Substantia nigra (tissue), 51 donors: ENCODE measurements at places on chromosomes 13 and 19.

- no peak for DNase-seq
Observed at GRCh38 chr19:3788996-3789778, 3.0 kb upstream of the MATK start.

GRCh38 chr13:89695343-89696257 lies 1651.9 kb upstream of the MIR17HG start:
- peak; percentile 18 for DNase-seq

DNA sequence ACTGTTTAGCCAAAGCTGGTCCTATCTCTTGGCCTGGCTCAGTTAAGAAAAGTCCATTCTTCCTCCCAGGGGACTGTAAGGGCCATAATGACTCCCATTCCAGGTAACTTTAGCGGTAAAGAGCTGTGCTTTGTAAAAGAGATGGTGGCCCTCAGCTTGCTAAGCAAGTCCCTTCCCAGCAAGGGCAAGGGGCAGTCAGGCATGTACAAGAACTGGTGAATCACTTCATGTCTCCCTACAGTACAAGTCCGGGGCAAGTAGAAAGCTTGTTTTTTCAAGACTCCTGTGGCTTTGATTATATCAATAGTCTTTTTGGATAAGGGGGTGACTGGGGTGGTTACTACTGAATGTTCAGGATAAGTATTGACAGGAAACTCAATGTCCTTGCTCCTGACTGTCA lies 88.9 kb downstream of the SLC25A15 start:
- no peak for DNase-seq

DNA sequence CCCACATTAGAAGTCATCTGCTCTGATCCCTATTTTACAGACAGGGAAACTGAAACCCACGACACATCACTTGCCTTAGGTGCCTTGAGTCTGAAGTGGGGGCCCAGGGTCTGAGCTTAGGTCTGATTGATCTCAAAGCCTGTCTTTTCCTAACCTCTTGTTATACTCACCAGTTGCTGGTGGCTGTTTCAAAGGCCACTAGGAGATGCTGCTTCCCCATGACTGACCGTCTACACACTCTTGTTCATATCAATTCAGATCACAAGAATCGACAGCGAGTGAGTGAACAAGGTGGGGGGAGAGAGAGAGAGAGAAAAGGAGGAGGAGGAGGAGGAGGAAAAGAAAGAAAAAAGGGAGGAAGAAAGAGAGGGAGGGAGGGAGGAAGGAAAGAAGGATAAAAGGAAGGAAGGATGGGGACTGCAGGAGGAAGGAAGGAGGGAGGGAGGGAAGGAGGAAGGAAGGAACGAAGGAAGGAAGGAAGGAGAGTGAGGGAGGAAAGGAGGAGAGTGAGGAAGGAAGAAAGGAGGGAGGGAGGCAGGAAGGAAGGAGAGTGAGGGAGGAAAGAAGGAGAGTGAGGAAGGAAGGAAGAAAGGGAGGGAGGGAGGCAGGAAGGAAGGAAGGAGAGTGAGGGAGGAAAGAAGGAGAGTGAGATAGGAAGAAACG lies 3.3 kb downstream of the OR10H1 start:
- no peak for DNase-seq

GRCh38 chr13:72728290-72728605 lies 525 bp downstream of the BORA start:
- DNase-seq = no peak

- no peak for DNase-seq
Observed at GRCh38 chr13:74921326-74921725, 560.6 kb downstream of the TBC1D4 start.

GRCh38 chr13:28329395-28330158 lies 165.4 kb downstream of the FLT1 start:
- no peak for DNase-seq

DNA sequence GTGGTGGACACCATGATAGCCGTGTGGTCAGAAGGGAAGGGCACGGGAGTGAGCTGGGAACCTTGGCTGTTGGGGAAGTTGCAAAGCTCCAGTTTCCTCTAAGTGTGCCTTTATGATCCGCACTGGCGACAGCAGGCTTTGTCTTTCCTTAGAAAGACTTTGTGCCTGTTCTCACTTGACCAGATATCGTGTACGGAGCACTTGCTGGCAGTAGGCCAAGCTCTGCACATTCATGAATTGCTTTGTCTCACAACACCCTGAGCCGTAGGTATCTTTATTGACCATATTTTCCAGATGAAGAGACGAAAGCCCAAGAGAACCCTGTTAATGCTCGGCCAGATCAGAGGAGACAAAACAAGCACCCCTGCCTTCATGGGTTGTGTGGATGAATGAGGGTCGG lies 15.1 kb downstream of the CUL4A start:
- DNase-seq = no peak

GRCh38 chr13:103130681-103131210 lies 64.5 kb upstream of the SLC10A2 start:
- DNase-seq = no peak

- DNase-seq = no peak
Observed at GRCh38 chr19:1237027-1237659, 662 bp downstream of the CBARP start.

- DNase-seq = no peak
Observed at GRCh38 chr13:56352901-56353300, 787.8 kb upstream of the PRR20A start.

- DNase-seq = no peak
Observed at GRCh38 chr19:44745341-44745831, 3.1 kb upstream of the BCL3 start.

- no peak for DNase-seq
Observed at GRCh38 chr19:49129238-49129583, 9.9 kb downstream of the PPFIA3 start.

- DNase-seq = no peak
Observed at GRCh38 chr13:42076309-42076713, 27.9 kb downstream of the DGKH start.
